H54 (cell line): ENCODE measurements at places on chromosomes 11 and 22.

DNA sequence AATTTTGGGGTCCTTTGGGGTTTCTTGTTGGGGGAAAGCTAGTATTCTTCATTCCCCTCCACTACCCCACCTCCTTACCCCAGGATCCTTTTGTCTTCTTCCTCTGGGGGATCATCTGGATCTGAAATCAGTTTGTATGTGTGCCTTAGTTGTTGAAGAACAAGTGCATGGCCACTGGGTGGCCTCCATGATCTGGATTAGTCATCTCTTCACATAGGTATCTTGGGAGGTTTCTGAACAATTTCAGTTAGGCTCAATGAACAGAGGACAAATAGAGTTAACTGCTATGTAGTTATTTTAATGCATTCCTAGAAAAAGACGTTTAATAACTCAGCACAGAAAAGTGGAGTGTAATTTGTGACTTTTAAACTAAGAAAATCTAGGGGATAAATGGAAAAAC lies 7.1 kb upstream of the VWA5A start:
- DNase-seq = no peak

DNA sequence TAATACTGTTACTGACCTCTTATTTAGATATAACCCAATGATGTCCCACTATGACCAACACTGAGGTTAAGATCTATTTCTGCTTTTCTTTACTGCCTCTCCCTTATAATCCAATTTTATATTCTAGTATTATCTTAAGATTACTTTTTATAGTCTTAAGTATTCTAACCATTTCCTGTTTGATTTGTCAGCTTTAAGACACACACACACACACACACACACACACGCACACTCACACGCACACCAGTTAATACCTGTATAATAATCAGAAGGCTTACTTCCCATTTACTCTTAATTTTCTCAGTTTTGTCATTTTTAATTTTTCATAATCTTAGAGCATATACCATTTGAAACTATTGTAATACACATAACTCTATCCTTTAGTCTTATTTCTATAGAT lies 226.0 kb upstream of the C11orf87 start:
- no peak for DNase-seq

GRCh38 chr11:134015556-134015955 lies 53.3 kb upstream of the JAM3 start:
- no peak for DNase-seq

GRCh38 chr11:111725621-111726020 lies 40.6 kb downstream of the PPP2R1B start:
- no peak for DNase-seq

GRCh38 chr11:86151174-86152005 lies 82.5 kb upstream of the PICALM start:
- peak; percentile 56 for DNase-seq

GRCh38 chr22:35369996-35370395 lies 10.9 kb upstream of the HMOX1 start:
- DNase-seq = no peak

DNA sequence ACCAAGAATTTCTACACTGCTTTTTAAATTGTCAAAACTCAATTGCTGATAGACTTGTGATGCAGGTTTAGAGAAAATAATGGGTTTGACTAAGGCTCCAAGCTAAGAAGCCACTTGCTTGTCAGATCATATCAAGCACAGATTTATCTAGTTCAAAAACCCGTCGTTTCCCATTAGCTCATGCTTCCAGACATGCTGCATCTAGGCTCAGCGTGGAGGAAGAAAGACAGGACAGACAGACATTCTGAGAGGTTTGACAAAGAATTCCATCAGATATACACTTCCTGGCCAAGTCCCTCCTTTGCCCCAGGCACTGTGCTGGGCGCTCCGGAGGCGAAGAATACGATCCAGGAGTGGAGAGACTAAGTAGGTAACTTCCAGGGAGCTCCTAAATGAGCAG lies 76.8 kb downstream of the KCNC1 start:
- no peak for DNase-seq

DNA sequence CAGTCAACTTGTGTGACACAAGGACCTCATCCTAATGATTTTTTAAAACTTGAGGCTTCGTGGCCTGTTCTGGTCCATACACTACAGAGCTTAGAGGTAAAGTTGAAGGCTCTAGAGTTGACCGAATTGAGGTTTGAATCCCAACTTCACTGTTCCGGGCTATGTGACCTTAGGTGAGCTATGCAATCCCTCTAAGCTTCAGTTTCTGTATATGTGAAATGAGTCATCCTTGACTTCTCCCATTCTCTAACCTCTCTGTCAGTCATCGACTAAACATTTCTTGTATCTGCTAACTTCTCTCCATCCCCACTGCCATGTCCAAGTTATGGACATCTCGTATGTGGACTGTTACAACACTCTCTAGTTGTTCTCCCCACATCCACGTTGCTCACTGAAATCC lies 178.2 kb upstream of the TMEM45B start:
- no peak for DNase-seq

DNA sequence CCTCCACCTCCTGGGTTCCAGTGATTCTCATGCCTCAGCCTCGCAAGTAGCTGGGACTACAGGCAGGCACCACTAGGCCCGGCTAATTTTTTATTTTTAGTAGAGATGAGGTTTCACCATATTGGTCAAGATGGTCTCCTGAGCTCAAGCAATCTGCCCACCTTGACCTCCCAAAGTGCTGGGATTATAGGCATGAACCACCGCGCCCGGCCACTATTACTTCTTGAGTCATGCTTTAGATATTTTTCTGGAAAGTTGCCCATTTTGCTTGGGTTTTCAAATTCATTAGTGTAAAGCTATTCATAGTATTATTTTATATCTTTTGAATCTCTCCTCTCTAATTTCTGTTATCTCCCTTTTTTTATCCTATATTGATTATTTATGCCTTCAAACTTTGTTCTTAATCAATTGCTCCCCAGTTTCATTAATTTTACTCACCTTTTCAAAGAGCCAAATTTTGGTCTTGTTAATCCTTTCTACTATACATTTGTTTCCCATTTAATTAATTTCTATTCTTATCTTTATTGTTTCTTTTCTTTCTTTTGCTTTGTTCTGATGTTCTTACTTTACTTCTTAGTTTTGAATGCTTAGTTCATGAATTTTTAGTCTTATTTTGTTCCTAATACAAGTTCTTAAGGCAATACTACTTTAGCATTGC lies 10.3 kb upstream of the RAC2 start:
- no peak for DNase-seq

DNA sequence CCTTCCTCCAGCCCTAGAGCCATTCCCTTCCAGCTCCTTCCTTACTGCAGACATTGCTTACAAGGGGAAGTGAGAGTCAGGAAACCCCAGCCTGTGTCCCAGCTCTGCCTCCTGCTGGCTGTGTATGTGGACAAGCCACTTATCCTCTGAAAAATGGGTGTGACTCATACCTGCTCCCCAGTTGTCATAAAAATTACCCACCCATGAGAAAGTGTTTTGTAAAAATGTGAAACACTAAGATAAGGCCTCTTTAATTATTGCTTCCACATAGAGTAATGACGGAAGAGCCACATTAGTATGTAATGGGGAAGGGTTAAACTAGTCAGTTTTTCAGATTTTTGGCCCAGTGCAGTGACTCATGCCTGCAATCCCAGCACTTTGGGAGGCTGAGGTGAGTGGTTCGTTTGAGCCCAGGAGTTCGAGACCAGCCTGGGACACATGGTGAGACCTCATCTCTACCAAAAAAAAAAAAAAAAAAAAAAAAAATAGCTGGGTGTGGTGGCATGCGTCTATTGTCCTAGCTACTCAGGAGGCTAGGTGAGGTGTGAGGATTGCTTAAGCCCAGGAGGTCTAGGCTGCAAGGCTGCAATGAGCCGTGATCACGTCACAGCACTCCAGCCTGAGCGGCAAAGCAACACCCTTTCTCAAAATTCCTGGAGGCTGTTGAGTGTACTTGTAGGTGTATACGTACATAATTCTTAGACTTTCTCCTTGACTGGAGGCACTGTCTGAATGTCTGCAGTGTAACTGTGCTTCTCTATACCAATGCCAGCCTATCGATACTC lies 84.9 kb downstream of the CTTN start:
- DNase-seq = peak; percentile 85

- no peak for DNase-seq
Observed at GRCh38 chr11:15852179-15852578, 504.2 kb downstream of the SOX6 start.

DNA sequence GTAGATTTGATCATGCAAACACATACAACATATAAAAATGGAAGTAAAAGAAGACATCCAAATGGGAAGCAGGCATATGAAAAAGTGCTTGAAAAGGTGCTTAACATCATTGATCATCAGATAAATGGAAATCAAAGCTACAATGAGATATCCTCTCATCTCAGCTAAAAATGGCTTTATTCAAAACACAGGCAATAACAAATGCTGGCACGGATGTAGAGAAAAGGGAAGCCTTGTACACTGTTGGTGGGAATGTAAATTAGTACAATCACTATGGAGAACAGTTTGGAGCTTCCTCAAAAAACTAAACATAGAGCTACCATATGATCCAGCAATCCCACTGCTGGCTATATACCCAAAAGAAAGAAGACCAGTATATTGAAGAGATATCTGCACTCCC lies 549 bp upstream of the TCN1 start:
- no peak for DNase-seq
